ENCODE measurements at places on chromosomes 1 and 21.

DNA sequence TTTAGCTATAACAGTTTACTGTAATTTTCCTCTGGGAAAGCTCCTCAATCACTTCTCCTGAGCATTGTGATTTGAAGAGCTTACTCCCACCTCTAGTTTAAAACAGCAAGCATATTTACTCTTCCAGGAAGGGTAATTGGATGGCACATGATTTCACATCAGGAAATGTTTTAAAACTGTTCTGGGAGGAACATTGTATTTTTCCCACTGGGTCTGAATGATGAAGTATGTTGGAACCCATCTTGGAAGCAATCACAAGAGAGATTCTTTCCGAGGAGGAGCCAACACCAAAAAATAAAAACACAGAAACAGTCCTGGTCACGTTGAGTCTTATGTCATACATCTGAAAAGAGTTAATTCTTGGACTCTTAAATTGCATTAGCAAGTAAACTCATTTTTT, 17.3 kb downstream of the MAP10 start:
- DNase-seq: no peak

- no peak for DNase-seq
Measured at GRCh38 chr1:219144658-219145315, 28.9 kb upstream of the LYPLAL1 start.

- DNase-seq: peak; percentile 76
Measured at GRCh38 chr1:110055493-110056284, 14.8 kb downstream of the ALX3 start.

GRCh38 chr1:34762474-34763141, 3.1 kb downstream of the GJB4 start:
- DNase-seq: no peak

DNA sequence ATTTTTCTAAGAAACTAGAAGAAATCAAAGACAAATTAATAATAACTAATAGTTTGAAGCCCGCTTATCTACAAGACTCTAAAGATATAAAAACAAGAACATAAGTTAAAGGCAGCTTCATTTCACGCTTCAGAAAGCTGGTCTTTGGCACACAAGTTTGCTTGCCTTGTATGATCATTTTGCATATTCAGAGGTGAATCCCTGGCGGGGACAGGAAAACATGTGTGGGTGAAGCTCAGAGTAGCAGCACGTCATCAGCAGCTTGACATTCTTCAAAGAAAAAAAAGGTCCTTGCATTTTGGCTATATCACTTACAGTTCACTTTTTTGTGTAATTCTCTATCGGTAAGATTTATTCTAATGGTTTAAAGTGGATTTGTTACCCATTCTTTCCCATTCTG, 1911.8 kb downstream of the MRPL39 start:
- no peak for DNase-seq

DNA sequence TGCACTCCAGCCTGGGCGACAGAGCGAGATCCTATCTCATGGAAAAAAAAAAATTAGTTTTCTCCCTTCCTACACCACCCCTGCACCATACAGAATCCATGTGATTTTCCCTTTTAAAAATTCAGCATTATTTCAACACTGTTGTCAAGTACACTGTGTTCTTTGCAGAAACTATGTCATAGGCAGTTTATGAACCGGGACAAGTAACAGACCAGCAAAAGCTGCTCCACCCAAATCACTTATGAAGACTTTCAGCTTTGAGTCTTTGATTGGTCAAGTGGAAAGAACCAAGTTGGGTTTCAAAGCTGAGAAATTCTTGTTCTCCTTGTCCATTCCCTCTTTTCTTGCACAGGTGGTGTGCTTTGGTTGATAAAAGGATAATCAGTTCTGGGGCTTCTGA, 173.0 kb downstream of the CDC7 start:
- peak; percentile 66 for DNase-seq

DNA sequence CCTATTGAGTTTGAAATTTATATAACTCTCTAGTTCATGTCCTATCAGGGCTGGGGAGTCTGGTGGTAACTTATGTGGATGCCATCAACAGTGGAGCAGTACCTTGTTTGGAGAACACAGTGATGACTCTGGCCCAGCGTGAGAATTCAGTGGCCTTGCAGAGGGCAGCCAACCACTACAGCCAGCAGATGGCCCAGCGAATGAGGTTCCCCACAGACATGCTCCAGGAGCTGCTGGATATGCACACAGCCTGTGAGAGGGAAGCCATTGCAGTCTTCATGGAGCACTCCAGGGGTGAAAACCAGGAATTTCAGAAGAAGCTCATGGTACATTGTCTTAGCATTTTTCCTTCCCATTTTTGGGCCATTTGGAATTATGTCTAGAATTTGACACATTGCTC, 32.0 kb upstream of the GBP6 start:
- no peak for DNase-seq

- no peak for DNase-seq
Measured at GRCh38 chr21:42637267-42638041, 16.0 kb upstream of the PDE9A start.

DNA sequence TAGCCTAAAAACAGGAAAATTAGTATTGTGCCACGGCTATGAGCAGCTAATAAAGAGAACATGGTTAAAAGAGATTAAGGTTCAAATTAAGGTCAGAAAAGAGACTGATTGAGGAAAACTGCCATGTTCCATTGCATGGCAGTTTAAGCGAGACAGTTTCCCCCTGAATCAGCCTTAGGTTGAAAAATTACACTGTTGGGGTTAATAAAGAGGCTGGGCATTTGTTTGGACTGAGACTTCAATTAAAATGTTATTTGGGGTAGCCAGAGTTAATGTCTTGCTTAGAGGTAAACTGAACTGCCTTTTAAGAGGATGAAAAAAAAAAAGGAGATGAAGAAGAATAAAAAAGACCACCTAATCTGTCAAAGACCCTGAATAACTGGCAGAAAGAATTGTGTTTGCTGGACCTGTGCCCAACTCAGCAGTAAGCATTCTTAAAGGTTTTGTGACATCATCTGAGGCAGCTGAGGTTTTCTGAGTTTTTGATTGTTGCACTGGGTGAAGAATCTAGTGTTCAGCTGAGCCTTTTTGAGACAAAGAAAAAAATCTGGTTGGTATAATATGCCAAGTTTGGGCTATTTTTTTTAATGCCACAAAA, 17.7 kb upstream of the PROX1 start:
- no peak for DNase-seq

GRCh38 chr1:116676291-116676690, 8.8 kb upstream of the IGSF3 start:
- no peak for DNase-seq
